ENCODE measurements at places on chromosomes 6 and 20.
A peak's percentile ranks its signal among the peaks of the same experiment; 100 is the strongest.

DNA sequence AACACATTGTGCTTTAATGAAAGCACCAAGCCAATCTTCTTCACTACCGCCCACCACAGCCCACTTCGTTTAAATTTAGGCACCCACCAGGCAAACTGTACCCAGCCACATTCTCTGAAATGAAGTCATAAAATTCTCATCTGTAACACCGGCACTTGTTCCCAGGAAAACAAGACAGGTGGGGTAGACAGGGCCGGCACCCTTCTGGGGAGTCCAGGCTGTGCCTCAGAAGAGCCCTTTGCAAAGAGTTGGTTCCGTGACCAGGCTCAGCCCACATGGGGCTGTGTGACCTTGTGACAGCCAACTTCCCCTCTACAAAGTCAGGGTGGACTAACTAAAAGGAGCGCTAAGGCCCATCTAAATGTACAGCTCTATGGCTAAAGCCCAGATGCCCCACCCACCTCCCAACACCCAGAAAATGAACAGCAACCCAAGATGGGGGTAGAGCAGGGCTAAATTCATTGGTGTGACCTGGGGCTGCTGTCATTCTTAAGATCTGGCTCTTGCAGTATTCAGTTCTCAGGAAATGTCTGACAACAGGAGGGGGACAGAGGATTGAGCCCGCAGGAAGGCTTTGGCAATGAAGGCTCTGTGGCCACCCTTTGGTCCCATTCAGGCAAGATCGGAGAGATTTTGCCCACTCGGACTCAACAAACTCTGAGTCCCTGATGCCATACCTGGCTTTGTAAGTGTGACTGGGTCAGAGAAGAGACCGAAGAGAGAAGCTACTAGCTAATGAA, 56.7 kb downstream of the TRERF1 start:
- no peak for DNase-seq

DNA sequence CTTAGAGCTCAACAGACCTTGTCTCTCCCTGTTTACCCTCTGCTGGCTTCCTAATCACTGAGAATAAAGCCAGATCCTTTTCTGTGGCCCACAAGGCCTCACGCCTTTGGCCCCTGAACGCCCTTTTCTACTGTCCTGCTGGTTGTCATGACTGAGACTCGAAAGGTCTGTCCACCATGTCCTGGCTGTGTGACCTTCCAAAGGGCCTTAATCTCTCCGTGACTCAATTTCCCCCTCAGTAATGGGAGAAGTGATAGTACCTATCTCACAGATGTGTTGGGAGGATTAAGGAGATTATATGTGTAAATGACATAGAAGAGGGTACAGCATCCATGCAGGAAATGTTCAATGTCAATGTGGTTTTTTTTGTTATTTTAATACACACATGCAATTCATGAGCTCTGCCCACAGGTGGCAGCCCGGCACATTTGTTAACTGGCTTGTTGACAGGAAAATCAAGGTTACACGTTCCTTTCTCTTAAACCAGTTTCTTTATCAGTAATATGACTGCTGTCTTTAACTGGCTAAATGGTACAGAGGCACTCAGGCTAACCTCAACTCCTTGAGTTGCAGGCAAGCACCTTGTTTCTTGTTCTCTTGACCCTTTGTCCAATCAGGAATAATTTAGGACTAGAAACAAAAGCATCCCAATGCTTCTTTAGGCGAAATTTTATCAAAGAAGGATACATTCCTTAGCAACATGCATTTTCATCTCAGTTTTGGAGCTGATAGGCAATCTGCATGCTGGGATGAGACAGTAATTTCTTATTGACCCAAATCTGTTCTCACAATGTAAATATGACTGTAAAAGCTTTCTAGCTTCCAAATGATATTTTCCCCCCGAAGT, 16.6 kb downstream of the SLC22A1 start:
- DNase-seq = peak; percentile 66

- no peak for DNase-seq
Observed at GRCh38 chr20:34861386-34862084, 11.1 kb downstream of the GGT7 start.

GRCh38 chr6:97790926-97791590, 508.0 kb upstream of the MMS22L start:
- DNase-seq = no peak

DNA sequence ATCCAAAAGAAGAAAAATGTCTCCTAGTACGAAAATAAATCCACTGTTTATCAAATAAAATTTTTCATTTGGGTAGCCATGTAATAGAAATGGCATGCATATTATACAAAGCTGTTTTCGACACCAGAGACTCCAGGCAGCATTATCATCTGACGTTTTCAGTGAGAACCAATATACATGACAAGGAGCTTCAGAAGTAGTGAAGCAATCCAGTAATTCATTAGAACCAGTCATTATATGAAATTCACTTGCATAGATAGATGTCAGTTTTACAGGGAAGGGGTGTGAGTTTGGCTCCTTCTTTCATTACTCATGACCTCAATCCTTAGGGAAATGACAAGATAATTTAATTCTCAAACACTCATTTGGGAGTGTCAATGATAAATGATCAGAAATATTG, 14.7 kb downstream of the HTR1B start:
- DNase-seq = no peak

- DNase-seq = no peak
Observed at GRCh38 chr6:117544716-117545115, 57.6 kb downstream of the GOPC start.

DNA sequence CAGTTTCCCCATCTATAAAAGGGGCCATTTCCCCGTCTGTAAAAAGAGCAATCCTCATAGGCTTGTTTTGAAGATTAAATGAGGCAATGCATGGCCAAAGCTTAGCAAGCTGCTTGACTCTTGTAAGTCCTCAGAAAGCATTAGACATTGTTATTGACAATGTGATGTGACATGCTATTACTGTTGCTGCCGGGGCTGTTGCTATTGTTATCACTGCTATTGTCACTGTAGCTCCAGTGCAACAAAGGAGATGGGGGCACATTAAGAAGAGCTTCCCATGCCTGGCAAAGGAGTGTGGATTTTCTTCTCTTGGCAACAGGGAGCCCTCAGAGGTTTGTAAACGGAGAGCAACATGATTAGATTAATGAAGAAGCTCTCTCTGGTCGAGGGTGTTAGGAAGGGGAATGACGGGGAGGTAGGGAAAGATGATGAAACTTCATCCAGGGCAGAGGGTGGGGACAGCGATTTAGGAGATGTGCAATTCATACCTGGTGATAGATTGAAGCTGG, 33.1 kb upstream of the FAM83D start:
- DNase-seq = no peak

GRCh38 chr20:36997121-36997520, 45.6 kb upstream of the SAMHD1 start:
- DNase-seq = no peak

- DNase-seq = no peak
Observed at GRCh38 chr6:104472021-104472901, 387.5 kb downstream of the HACE1 start.

DNA sequence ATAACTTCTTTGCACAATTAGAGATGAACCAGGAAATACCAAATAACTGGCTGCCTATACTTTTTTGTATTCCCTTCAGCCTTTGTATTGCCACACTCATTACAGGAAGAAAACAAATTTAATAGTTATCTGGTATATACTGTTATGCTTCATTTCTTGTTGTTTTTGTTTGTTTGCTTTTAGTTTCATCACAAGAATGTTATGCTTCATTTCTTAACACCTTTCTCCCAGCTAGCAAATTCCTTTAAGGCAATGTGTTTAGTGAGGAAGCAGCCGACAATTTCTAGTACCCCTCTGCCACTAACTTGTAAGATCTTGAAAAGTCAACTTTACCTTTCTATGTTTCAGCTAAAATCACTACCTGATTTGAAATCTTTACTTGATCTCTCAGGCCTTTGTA, 1.4 kb downstream of the NCOA6 start:
- no peak for DNase-seq

DNA sequence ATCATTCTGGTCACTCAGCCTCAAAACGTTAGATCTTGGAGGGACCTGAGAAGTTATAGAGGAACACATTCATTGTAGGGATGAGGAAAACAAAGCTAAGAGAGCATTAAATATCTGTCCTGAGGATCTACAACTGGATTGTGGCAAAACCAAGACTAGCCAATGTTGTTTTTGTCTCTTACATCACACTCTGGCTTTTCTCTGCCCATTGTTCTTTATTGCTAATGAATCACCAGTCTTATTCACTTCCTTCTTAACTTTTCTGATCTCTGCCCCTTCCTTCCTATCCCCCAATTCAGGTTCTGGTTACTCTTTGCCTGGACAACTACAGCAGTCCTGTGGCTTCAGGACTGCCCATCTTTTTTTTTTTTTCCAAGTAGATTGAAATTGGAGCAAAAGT, 57.0 kb upstream of the PREP start:
- DNase-seq = no peak

GRCh38 chr20:57867181-57867803, 157.5 kb upstream of the PMEPA1 start:
- no peak for DNase-seq

GRCh38 chr6:45609141-45609638, 231.5 kb upstream of the SUPT3H start:
- no peak for DNase-seq

- no peak for DNase-seq
Observed at GRCh38 chr20:62898970-62899632, 27.2 kb downstream of the DIDO1 start.

- DNase-seq = peak; percentile 71
Observed at GRCh38 chr20:5788385-5788895, 38.2 kb downstream of the SHLD1 start.

DNA sequence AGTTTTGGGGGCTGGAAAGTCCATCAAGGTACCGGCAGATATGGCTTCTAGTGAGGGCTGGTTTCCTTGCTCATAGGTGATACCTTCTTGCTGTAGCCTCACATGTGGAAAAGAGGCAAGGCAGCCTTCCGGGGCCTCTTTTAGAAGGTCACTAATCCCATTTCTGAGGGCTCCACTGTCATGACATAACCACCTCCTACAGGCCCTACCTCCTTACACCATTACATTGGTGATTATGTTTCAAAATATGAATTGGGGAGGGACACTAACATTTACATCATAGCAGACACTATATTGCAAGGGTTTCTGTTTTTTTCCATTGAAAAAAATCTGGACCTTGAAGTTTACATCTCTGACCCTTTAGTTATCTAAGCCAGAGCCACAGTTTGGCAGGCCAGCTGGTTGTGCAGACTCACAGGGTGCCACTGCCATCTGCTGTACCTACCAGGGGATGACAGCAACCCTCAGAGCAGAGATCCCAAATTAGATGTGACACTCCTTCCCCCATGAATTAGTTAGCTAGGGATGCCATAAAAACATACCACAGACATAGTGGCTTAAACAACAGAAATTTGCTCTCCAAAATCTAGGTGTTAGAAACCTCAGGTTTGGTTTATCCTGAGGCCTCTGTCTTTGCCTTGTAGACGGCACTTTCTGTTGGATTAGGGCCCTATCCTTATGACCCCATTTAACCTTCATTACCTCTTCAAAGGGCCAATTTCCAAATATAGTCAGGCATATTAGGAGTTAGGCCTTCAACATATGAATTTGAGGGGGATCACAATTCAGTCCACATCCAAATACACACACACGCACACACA, 166.4 kb upstream of the RNF217 start:
- no peak for DNase-seq

DNA sequence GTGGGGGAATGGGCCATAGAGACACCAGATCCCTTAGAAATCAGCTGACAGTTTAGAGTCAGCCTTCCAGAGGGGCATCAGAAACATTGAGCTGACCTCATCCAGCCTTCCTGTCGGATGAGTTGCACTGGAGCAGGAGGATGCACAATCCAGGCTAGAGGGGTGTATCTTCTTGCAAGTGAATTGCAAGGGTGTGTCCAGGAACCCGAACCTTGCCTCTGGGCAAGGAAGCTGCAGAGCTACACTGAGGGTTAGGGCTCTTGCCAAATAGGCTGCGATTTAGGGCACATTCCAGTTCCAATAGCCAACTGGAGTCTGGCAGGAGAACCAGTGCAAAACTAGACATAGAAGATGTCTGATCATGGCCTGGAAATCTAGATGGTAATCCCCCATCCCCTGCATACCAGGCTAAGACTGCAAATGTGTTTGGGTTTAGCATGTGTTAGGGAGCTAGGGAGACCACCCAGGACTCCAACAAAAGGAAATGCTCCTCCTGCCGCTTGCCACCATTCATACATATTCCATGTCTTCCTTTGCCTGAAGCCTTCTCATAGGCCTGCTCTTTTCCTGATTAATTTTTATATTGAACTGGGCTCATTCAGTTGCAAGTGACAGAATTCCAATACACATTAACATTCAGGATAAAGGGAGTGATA, 6.3 kb upstream of the UTRN start:
- no peak for DNase-seq

GRCh38 chr6:137700751-137701477, 166.1 kb upstream of the TNFAIP3 start:
- no peak for DNase-seq

DNA sequence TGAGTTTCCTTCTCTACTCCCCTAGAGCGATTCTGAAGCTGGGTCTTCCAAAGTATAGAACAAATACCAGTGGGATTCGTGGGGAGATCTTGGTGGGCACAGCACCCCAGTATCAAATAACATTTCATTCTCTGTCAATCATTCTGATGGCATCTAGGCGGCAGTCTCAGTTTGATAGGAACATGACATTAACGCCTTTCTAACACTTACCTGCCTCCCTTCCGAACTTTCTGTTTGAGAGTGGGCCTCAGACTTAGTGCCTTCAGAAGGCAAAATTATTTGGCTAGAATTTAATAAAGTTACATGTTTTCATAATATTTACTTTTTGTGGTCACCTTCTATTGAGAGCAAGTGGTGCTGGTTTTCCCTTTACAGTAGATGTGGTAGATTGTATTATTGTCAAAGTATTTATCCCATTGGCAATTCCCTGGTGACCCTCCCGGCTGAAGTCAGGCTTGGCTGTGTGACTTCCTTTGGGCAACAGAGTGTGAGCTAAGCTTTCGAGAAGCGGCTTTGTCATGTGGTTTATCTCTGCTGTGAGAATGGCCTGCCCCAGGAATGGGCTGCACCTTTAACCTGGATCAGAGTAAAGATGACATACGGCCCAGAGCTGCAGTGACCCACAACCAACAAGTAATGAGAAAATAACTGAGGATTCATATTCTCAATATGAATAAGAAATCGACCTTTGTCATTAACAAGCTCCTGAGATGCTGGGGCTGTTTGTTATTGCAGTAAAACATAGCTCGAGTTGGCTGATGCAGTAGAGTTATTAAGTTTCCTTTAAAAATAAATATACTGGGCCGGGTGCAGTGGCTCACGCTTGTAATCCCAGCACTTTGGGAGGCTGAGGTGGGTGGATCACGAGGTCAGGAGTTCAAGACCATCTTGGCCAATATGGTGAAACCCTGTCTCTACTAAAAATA, 45.2 kb upstream of the PTPN1 start:
- DNase-seq = no peak

GRCh38 chr6:20826378-20826777, 292.1 kb downstream of the CDKAL1 start:
- no peak for DNase-seq

DNA sequence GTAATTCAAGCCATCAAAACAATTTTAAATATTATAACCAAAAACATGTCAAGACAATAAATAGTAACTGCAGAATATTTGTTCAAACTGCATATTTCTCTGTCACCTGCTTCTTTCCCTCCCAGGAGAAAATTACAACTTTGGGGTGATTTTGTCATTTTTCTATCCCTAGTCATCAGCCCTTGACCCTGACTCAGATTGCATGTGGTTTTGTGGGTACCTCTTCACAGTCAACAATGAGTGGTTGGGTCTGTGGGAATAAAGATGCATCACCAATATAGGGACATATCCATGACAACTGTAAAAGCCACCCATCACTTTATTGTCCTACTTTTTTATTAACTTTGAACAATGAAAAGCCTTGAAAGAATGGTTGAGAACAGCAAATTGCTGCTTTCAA, 7.3 kb downstream of the COL10A1 start:
- DNase-seq = no peak
